ENCODE measurements at places on chromosomes 1 and 21.

GRCh38 chr1:157095551-157095950 is 4.1 kb downstream of the ETV3L start:
- DNase-seq, result no peak

DNA sequence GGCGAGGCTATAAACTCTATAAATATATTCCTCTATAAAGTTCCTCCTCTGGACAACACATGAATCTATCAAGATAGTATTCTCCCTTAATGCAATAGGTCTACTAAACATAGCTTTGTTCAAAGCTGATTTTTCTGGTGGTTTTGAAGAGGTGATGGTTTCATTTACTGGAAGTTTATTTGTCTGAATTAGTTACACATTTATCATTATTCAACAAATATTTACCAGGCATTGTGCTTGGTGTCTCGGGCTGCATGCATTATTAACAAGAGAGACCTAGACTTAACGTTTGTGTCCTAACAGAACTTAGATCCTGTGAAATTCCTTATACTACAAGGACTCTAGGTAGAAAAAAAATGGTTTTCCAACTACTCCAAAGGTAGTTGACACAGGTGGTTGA is 511.4 kb upstream of the B3GALT2 start:
- no peak for DNase-seq

- no peak for DNase-seq
Measured at GRCh38 chr1:3369446-3370076, 84.9 kb upstream of the ARHGEF16 start.

DNA sequence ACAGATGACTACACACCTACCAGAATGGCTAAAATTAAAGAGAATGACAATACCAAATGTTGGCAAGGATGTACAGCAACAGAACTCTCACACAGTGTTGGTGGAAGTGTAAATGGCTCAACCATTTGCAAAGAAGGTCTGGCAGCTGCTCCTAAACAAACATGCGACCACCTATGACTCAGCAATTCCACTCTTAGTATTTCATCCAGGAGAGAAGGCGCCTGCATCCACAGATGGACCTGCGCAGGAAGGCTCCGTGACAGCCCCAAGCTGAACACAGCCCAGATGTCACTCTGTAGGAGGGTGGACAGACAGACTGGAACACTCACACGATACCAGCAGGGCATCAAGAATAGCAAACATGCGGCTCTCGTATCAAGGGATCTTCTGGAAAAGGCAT is 6.7 kb downstream of the PTTG1IP start:
- DNase-seq, result no peak

Data from activated CD4-positive, alpha-beta T cell treated with anti-CD3 and anti-CD28 coated beads, Interleukin-2, amount 50 U/mL, for 4 hours (primary cell).